ENCODE measurements at places on chromosomes 4 and X.

GRCh38 chr4:53361451-53361850 lies 4.4 kb downstream of the SCFD2 start:
- DNase-seq, result no peak

GRCh38 chr4:26484032-26484515 lies 6.2 kb downstream of the CCKAR start:
- no peak for DNase-seq

DNA sequence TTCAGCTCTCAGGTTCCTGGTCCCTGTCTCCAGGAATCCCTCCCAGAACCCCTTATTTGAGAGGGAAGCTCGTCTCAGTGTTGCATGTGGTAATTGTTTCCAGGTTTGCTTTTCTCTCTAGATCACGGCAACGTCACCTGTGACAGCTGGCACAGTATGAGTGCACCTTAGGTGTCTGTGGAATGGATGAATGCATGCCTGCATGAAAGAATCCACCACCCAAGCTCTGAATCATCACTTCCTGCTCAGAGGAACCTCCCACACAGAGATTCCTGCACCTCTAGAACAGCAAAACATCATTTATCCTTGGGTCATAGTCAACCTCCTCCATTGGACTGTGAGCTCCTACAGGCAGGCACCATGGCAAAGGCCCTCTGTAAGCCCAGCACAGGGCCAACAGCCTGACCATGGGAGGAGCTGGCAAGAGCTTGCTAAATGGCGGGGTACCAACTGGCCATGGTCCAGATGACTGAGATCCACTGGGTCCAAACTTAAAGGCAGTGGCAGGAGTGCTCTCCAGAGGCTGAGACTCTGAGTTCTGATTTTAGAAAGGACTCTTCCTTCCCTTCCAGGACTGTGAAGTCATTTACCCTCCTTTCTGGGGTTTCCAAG lies 116.2 kb downstream of the SLC2A9 start:
- no peak for DNase-seq

GRCh38 chrX:110397904-110398303 lies 39.3 kb downstream of the RTL9 start:
- DNase-seq, result no peak

- no peak for DNase-seq
Observed at GRCh38 chr4:41374490-41374889, 117.8 kb downstream of the UCHL1 start.

DNA sequence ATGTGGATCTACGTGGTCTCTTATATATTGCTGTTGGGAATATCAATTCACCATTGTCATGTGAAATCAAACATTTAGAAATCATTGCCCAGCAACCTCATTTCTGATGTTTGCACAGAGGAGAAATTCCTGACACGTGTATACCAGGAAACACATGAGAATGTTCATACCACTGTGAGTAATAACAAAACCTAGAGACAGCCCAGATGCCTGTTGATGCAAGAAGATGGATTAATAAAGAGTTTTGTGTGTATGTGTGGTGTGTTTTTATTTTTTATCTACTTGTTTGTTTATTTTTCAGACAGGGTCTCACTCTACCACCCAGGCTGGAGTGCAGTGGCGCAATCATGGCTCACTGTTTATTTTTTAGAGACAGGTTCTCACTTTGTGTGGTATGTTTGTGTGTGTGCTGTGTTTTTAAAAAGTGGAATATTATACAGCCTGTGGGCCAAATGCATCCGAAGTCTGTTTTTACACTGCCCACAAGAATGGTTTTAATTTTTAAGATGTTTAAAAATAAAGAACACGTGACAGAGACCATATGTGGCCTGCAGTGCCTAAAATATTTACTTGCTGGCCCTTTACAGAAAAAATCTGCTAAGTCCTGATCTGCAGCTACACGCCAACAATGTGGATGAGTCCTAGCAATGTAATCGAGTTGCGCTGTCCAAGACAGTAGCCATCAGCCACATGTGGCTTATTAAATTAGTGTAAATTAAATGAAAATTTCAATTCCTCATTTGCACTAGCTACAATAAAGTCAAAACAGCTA lies 39.2 kb downstream of the TXLNG start:
- no peak for DNase-seq

- DNase-seq, result no peak
Observed at GRCh38 chr4:173883821-173884220, 353.8 kb upstream of the HAND2 start.

DNA sequence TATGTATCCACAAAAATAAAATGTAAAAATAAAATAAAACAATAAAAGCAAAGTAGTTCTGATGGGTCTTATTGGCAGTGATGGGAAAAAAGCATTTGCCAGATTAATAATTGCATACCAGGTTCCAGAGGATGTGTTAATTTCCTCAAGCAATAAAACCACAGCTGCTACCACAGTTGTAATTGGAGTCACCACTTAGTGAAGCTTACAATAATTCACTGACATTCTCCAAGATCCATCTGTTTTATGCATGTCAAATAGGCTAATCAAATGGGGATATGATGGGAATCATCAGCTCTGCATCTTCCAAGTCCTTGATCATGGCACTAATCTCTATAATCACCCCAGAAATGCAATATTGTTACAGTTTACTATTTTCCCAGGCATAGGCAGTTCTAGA lies 123.5 kb upstream of the EMCN start:
- DNase-seq, result no peak
